ENCODE measurements at places on chromosomes 13 and 19.

DNA sequence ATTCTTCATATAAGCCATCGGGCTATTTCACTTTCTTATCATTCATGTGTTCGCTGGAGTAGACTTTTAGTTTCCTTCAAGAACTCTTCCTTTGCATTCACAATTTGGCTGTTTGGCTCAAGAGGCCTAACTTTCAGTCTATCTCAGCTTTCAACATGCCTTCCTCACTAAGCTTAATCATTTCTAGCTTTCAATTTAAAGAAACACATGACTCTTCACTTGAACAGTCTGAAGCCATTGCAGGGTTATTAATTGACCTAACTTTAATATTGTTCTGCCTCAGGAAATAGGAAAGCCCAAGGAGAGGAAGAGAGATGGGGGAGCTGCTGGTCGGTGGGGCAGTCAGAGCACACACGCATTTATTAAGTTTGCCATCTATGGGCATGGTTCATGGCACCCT is 158.1 kb downstream of the SUCLA2 start:
- no peak for DNase-seq

- DNase-seq = no peak
These were observed 3.8 kb downstream of the PPP1R12C start for GRCh38 chr19:55113570-55114039.

- no peak for DNase-seq
These were observed 30.4 kb downstream of the KLF5 start for GRCh38 chr13:73089213-73089612.

DNA sequence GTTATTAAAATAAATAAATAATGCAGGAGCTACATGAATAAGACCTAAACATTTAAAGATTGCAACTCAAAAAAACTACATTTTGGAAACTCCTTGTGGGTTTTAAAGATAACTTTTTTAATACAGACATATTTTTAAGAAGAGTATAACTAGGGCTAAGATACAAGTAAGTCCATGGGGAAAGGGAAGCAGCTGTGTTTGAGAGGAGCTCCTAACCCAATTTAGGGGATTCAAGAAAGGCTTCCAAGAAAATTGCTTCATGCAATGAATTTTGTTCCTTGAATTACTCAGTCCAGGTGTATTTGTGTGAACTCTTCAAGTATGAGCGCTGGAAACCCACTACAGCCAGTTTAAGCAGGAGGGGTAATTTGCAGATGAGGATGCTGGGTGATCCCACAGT is 44.1 kb upstream of the C13orf42 start:
- no peak for DNase-seq

DNA sequence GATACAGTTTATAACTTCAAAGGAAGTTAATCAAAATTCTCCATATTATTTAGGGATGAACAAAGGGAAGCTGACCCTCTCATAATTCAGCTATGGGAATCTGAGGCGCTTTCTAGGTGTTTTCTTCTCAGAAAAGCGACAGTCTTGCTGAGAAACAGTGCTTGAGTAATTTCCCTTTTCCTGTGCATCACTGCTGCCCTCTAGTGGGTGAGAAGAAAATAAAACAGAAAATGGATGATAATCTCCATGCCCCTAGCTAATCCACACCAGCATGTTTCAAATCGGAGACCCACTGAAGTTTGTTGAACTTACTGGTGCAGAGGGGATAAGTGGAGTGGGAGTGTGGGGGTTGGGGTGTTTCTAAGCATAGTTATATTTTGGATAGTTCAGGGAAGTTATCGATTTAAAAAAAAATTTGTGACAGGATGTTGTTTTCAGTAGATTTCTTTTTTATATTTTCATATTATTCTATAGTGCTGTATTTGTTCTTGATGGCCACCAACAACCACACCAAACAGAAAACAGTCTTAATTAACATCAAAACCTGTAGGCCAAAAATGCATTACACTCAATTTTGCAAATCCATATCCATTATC is 21.4 kb downstream of the LCP1 start:
- no peak for DNase-seq

GRCh38 chr19:6406401-6406800 is 13.4 kb upstream of the GTF2F1 start:
- no peak for DNase-seq
